ENCODE measurements at places on chromosomes 7 and 10.

DNA sequence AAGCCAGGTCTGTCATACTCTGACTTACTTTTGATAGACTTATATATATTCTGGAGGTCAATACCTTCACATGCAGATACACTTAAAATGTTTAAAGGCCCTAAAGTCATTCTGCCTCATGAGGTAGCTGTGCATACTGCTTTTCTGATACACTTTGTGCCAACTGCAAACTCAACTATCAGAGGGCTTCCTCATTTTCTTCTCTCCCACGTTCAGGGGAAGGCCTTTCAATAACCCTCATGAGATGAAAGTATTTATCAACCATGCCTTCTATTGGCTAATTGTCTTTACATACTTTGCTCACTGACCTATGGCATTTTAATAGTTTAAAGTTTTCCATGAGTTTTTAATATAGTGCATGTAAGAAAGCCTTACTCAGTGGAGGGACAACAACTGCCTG is 112.7 kb upstream of the AMPH start:
- no peak for DNase-seq

DNA sequence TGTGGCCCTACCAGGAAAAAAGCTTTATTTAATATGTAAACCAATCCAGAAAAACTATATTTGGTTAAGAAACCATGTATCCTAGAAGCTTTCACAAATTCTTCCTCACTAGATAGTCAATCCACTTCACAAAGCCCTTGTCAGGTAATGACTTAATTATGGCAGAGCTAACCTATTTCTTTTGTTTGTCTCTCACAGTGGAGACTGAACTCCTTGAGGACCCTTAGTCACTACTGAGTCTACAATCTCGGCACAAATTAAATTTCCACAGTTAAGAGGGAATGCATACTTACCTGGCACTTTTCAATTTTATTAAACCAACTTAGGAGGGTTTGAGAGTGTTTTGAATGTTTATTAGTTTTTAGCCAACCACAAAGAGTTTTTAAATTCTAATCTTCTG is 23.0 kb downstream of the WAPL start:
- DNase-seq: no peak

GRCh38 chr10:101146392-101147251 is 15.5 kb downstream of the TLX1 start:
- DNase-seq: no peak

DNA sequence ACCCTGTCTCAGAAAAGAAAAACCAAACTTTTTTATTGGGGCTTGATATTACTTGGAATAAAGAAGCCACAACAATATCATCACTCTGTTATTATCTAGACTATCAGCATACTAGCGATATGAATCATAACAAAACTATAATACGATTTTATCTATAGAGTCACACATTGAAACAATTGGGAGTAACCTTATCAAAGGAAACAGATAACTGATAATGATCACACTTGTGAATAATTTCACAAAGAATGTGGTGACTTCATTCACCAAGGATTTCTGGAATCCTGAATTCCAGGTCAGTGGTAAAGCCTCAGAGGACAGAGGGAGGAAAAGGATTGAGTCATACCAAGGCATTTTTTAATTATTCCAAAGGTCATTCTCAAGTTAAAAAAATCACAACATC is 32.1 kb upstream of the NMT2 start:
- no peak for DNase-seq

DNA sequence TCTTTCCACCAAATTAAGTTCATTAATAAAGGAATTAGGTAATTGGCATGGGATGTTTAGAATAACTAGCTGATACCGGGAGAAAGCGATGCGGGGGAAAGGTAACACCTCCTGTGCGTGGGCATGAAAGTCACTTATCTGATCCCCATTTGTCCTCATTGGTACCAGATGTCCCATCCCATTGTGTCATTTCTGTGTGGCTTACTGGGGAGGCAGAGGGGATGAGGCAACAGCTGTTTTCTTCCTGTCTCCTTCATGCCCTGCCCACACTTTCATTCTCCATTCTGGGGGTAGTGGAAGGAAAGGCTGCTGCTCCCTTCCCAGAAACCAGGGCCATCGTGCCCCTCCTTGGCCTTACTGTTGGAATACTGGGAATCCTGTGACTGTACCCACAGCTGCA is 27.1 kb downstream of the EEPD1 start:
- no peak for DNase-seq

DNA sequence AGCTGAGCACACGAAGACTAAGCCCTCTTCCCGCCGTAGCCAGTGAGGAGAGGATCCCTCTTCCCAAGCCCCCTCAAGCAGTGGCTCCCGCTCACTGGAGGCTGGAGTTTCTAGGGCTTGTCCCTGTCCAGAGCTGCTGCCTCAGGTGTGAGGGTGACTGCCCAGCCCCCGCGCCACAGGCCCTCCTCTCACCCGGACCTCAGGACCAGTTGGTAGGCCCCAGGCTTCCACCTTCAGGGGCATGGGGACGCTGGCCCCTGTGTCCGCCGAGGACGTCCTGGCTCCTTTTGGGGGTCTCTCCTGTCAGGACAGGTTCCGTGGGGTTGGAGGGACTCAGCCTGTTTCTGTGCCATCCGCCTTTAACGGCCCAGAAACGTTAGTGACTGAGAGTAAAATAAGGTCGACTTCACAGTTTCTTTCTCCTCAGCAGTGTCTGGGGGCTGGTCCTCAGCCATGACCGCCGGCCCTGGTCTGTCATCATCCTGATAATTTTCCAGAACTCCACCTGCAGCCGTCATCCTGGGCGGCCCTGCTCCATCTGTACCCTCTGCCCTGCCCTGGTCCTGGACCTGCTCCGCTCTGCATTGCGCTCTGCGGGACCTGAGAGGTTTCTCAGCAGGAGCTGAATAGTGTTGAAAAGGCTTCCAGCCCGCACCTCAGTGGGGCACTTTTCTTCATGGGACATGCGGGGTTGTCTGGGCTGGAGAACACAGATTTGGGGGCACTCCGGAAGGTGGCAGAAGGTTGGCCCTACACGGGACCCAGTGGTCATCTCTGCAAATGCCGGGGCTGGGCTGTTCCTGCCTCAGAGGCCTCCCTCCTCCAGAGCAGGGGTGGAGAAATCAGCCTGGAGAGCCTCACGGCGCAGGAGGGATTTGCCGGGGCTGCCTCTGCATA is 36.0 kb upstream of the FAM20C start:
- DNase-seq: no peak

- peak; percentile 16 for DNase-seq
These were observed 45.8 kb downstream of the PRR15 start for GRCh38 chr7:29609162-29610037.

- DNase-seq: no peak
These were observed 399.7 kb downstream of the CDC14C start for GRCh38 chr7:49324040-49324439.

DNA sequence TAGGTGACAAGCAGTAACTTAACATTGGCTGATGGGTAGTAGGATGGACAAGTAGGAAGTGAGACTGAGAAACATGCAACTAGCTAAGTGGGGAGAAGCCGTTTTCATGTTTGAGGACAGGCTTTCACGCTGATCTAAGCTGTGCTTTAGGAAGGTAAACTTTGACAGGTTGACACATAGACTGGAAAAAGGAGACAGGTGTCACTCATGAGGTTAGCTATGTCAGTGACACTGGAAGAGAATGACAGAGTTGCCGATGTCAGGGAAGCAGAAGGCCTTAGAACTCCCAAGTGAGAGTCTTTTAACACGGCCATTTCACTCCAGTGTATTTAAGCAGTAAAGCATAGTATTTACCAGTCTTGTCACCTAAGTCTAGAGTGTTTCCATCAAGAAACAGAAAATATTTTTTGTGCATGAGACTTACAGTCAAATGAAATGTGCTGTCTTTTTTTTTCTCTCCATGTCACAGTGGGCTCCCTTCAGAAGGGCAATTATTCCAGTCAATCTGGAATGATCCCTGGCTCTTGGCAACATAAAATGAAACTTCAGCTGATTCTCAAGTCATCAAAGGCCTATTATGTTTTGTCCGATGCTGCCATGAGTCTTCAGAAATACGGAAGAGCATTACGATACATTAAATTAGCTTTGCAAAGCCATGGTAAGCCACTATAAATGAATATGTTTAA is 20.6 kb downstream of the EDRF1 start:
- DNase-seq: no peak

DNA sequence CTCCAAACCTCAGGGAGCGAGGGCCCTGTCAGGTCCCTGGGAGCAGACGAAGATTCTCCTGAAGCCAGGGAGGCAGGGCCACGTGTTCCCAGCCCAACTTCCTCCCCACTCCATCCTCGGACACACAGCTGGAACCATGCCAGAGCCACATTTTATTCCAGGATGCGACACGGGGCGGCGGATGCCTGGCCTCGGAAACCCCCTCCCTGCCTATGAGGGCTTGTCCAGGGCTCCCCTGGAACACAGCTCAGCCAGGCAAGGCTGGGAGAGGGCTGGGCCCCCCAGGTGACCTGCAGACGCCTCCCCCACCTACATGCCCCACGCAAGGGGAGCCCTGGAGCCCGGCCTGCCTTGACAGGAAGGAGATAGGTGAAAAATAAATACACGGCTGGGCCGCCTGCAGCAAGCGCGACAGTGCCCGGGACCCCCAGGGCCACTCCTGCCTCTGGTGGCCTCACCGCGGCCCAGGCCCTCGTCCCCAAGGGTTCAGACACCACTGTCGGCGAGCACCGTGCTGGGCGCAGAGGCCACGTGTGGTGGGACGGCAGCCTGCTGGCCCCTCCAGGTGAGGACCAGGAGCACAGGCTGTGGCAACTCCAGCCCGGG is 21.5 kb downstream of the GET4 start:
- no peak for DNase-seq

- DNase-seq: no peak
These were observed 560.3 kb upstream of the POM121L12 start for GRCh38 chr7:52475001-52475582.

GRCh38 chr7:141220263-141220880 is 146.5 kb downstream of the TMEM178B start:
- peak; percentile 41 for DNase-seq

GRCh38 chr10:86533328-86533727 is 11.7 kb upstream of the WAPL start:
- DNase-seq: no peak

- DNase-seq: no peak
These were observed 4.6 kb upstream of the USP6NL start for GRCh38 chr10:11616021-11616420.

DNA sequence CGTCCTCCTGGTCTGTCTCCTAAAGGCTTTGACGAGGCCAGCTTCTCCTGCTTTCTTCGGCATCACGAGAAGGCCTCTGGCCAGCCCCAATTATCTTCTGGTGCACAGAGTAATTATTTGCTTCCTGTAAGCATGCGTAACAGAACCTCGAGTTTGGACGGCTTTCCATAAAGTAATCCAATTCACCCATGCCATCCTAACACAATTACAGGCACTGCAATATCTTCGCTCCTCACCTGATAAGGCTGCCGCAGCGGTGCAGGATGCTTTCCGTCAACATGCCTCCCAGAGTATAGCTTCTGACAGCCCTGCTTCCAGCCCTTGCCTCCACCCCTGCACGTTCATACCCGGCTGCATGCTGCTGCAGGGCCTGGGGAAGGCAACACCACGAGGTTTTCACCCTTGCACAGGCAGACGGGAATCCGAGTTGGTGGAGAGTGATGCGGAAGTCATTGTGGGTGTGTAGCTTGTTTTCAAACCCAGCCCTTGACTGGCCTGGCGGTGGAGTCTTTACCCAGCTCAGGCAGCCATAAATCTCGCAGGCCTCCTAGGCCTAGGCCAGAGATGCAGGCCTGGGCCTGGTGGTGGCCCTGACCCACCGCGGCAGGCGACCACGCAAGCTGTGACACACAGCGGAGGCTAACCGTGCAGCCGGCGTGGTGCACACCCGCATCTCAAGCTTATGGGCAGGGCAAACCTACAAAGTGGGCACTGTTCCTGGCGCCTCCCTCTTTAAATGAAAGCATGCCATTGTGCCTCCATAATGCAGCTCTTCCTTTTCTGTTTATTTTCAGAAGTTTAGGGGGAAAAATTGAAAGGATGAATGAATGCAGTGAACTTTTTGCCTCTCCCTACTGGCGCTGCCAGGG is 12.7 kb downstream of the EBF3 start:
- no peak for DNase-seq

DNA sequence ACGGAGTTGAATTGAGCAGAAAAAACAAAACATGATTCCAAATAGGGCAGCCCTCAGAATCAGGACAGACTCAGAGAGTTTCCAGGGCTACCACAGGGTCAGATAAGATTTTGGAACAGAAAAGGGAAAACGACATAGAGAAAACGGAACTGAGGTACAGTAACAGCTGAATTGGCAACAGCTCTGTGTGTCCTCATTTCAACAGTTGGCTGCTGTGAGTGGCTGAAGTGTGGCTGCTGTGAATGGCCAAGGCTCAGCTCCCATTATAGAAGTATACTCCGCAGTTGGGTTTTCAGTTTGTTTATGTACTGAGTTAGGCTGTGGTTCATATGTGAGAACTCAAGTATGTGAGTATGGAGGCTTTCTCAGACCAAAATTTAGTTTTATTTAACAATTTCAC is 32.0 kb downstream of the ANTXRL start:
- DNase-seq: no peak

DNA sequence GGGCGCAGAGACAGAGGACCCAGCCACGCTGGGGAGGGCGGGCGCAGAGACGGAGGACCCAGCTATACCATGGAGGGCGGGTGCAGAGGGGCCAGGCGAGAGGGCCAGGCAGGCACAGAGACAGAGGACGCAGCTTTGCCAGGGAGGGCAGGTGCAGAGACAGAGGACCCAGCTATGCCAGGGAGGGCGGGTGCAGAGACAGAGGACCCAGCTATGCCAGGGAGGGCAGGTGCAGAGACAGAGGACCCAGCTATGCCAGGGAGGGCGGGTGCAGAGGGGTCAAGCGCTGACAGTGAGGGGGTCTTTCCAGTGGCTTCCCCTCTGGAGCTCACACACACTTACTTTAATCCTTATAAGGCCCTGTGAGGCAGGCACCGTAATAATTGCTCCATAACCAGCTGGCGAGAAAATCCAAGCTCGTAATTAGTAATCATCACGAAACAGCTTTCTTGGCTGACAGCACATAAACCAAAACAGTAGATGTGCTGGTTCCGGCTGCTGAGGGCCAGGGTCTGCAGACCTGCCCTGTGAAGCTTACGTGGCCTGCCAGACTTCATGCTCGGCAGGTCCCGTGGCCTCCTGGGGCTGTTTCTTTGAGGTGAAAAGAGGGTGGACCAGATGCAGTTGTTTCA is 137.2 kb downstream of the VIPR2 start:
- DNase-seq: peak; percentile 92
